WTC11 (cell line): ENCODE measurements at places on chromosomes 11 and 22. TPM values are rescaled to one million over a fixed set of nuclear protein-coding genes. Genes with fewer than 3 reads are reported as not detected.

DNA sequence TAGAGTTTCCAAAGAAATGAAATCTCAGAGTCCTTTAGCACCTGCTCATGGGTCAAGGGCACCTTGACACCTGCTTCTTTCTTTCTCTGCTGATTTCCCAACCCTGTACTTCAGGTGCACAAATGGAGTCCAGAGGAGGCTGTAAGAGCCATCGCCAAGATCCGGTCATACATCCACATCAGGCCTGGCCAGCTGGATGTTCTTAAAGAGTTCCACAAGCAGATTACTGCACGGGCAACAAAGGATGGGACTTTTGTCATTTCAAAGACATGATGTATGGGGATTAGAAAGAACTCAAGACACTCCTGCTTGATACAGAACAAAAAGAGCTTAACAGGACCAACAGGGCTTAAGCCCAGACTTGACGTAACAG lies 5.9 kb downstream of the PTPMT1 start:
- no peak for DNase-seq

The KCNC1 gene
- 0.09 to 0.21 TPM (median 0.20 TPM) in 3 replicates for total RNA-seq

GRCh38 chr22:49427941-49428340 lies 399.7 kb downstream of the BRD1 start:
- DNase-seq, result no peak

GRCh38 chr22:22933100-22933806 lies 45.6 kb downstream of the IGLL5 start:
- DNase-seq, result no peak
